ENCODE measurements at places on chromosomes 4 and X. TPM values are rescaled to one million over a fixed set of nuclear protein-coding genes. Genes with fewer than 3 reads are reported as not detected.

Gene PCDH11X
- total RNA-seq = not detected

Gene SPON2
- total RNA-seq = 7.2 TPM

Gene MAGEB17
- total RNA-seq = not detected

Gene STOX2
- not detected for total RNA-seq

Gene AFF2
- 1.0 TPM for total RNA-seq

Gene FAM47A
- total RNA-seq = not detected

Gene NPY2R
- not detected for total RNA-seq

Gene PPID
- 32.0 TPM for total RNA-seq

Gene ADGRG2
- total RNA-seq = not detected

Gene XKRX
- total RNA-seq = 0.47 TPM

Gene RAB33A
- 10.1 TPM for total RNA-seq

Gene CENPVL1
- total RNA-seq = not detected

Gene CT83
- not detected for total RNA-seq

Gene PABPC1L2B
- not detected for total RNA-seq

Gene TRIM61
- 1.4 TPM for total RNA-seq

Gene MAGEB2
- not detected for total RNA-seq

Gene TXK
- 44.8 TPM for total RNA-seq

Gene HPSE
- 8.9 TPM for total RNA-seq

All from CD4-positive, alpha-beta memory T cell (primary cell).